Stimulated activated naive CD8-positive, alpha-beta T cell treated with anti-CD3 and anti-CD28 coated beads, Interleukin-15, amount 100 ng/mL, for 72 hours (primary cell): ENCODE measurements at places on chromosomes 4 and X.

DNA sequence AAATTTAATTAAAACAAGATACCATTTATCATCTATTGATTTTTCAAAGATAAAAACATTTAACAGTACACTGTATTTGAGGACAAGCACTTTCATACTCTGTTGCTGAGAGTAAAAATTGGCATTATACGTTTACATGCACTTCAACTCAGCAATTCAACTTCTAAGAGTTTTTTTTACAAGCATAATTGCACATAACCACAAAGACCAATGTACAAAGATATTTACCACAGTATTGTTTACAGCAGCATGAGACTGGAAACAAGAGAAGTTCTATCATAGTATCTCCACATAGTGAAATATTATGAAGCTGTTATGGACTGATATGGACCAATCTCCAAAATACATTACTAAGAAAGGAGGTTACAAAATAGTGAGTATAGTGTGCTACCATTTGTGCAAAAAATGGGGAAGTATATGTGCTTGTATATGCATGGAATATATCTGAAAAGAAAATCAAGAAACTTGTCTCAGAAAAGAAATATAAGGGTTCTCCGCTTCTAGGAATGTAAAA lies 10.9 kb downstream of the GAB3 start:
- DNase-seq, result no peak

- DNase-seq, result peak; percentile 38
Observed at GRCh38 chrX:153818571-153819383, 11.6 kb downstream of the PDZD4 start.

DNA sequence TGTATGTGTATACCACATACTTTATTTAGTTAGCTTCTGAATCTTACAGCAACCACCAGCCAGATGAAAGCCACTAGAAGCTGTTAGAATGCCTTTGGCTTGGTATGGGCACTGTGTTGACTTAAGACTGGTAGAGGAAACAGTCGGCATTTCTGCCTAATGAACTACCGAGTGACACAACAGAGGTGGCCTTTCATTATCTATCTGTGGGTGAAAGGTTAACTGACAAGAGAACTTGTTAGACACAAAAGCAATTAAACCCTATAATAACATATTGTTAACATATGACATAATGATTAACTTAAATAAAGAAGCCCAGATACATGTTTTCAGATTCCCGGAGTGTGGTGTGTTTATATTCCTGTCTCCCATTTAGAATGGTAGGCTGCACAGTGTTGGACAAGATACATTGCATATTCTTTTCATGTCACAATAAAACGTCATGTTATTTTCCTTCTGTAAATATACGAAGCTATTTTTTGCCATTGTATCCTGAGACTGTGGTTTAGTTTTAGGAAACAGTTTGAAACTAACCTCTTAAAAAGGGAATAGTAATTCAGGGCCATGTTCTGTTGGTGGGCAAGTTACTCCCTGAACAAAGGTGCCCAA lies 181.5 kb downstream of the SLIT2 start:
- no peak for DNase-seq

GRCh38 chrX:72294497-72294896 lies 11.2 kb downstream of the CITED1 start:
- no peak for DNase-seq

- DNase-seq, result peak; percentile 20
Observed at GRCh38 chr4:6019316-6020263, 1.4 kb upstream of the C4orf50 start.

DNA sequence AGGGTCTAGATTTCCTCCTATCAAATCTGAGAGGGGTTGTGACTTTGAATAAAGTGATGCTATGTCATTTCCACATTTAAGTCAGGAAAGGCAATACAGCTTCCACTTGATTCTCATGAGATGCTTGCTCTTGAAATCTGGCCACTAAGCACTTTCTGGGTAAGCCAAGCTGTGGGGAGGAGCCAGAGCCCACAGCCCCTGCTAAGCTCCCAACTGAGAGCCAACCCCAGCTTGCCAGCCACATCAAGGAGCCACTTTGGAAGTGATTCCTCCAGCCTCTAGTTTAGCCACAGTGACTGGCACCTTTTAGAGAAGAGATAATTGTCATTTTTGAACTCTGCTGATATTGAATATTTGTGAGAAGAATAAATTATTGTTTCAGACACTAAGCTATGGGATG lies 1441.5 kb upstream of the IGFBP7 start:
- no peak for DNase-seq

DNA sequence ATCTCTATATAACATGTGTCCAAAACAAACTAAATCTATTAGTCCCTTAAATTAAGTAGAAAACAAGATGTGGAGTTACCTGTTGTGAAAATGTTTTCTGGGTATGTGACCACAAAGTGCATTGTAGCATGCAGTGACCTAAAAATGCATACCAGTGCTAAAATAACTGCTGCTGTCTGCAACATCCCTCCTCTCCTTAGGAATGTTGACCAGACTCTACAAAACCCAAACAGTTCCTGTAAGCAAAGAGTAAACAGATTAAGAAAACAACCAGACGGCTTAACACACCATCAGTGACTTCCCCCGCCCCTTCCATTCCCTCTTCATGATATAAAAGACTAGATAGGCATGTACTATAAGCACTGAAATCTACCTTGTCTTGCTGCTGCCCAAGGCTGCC lies 15.8 kb upstream of the RAB33B start:
- no peak for DNase-seq

DNA sequence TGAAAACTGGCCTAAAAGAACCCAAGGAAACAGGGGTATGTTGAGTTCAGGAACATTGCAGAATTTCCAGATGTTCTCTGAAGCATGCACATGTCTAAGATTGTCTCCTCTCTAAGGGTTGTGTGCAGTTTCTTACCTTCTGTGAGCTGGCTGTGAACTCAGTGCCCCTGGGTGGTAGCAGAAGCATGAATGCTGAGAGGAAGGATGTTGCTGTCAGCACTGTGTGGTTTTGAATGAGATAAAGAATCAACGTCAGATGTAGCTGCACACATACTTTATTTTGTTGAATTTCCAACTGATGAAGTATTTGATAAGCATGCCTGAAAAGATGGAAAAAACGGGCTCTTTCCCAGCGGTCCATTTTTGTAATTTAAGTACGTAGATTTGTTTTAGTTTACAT lies 23.8 kb upstream of the CD38 start:
- DNase-seq, result peak; percentile 16

DNA sequence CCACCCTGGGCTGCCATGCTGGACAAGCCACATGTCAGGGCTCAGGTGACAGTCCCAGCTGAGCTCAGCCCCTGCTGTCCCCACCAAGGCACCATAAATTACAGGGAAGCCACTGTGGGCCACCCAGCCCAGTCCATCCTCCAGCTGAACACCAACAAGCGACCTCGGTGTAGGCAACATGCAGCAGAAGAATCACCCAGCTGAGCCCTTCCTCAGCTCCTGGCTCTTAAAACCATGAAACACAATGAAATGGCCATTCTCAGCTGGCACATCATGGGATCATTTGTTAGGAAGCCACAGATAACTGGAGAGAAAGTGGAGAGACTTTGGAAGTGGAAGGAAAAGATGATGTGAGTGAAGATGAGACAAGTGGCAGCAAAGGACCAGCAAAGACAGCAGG lies 23.3 kb upstream of the MAN2B2 start:
- no peak for DNase-seq

DNA sequence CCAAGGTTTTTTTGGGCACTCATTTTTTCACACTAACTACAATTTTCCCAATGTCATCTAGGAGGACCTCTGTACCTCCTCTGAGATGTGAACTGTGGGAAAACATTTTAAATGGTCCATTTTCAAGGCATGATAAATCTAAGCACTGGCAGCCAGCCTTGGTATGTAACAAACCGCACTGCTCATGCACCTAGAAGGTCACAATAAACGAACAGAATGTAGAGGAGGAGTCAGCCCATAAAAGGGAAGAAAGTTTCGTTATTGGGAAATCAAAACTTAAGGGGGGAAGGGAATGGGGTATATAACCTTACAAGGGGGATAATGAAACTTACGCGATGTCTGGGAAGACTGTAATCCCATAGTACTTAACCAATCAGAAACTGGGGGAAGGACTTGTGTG lies 16.4 kb downstream of the COX18 start:
- DNase-seq, result no peak

- DNase-seq, result no peak
Observed at GRCh38 chrX:47840111-47840510, 3.4 kb downstream of the ZNF81 start.

DNA sequence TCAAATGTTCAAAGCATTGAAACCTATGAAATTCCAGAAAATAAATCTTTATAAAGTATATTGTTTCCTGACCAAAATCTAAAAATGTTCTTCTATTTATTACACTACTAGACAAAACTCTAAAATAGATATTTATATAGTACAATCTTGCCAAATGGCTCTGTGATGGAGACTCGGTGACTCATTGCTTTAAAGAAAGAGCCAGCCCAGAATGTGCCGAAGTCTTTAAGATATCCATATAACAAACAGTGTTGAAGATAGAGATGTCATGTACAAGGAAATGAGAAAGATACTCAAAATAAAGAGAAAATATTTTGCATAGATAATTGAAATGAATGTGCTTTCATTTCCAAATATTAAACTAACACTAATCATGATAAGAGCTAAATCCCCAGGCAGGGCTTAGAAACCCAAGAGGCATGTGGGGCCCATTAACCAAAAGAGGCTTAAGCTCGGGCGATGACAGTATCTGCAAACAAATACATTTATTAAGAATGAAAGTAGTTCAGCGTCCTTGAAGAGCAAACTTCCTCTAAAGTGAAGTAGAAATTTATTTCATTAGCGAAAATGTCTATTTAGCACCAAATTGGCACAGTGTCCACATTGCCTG lies 102.1 kb upstream of the FAM9B start:
- DNase-seq, result no peak

DNA sequence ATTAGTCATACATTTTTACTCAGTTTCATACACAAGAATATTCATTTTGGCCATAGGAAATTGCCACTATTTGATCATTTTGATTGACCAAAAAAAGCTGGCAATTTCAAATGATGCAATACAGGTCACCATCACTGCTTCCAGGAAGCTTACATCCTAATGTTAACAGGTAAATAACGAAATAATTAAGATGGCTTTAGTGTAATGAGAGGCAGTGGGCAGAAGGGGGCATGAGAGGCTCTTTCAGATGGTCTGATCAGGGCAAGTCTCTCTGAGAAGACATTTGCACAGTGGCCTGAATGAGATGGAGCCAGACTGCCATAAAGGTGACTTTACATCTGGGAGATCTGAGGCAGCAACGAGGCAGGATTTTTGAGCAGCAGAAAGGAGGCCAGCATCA lies 170.7 kb downstream of the SLIT2 start:
- DNase-seq, result peak; percentile 38
